ENCODE measurements at places on chromosomes 12 and 14.
A peak's percentile ranks its signal among the peaks of the same experiment; 100 is the strongest.

DNA sequence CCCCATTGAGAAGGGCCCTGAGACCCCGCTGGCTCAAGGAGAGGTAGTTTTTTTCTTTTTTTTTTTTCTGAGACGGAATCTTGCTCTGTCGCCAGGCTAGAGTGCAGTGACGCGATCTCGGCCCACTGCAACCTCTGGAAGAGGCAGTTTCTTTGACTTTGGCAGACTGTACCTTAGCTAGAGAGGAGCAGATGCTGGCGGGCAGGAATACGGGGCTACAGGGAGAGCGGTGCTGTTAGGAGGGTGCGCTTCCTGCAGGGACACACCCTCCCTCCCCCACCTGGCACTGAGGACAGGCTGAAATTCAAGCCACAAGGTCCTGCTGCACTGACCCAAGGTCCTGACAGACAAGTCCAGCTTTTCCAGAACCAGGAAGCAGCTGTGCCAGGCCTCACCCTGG lies 32.2 kb upstream of the NUDT14 start:
- no peaks in the 10 kb centered on the region for H3K27me3 ChIP-seq
- DNase-seq = no peak
- H3K36me3 ChIP-seq = peaks cover 22% of the 10 kb centered on the region
- H3K4me3 ChIP-seq = no peak overlapping the region
- H3K4me1 ChIP-seq = no peaks in the 10 kb centered on the region
- H3K27ac ChIP-seq = no peak overlapping the region

GRCh38 chr12:97299847-97300246 lies 162.8 kb upstream of the RMST start:
- no peak overlapping the region for H3K4me3 ChIP-seq
- H3K27ac ChIP-seq = no peak overlapping the region
- no peaks in the 10 kb centered on the region for H3K4me1 ChIP-seq
- no peaks in the 10 kb centered on the region for H3K36me3 ChIP-seq

DNA sequence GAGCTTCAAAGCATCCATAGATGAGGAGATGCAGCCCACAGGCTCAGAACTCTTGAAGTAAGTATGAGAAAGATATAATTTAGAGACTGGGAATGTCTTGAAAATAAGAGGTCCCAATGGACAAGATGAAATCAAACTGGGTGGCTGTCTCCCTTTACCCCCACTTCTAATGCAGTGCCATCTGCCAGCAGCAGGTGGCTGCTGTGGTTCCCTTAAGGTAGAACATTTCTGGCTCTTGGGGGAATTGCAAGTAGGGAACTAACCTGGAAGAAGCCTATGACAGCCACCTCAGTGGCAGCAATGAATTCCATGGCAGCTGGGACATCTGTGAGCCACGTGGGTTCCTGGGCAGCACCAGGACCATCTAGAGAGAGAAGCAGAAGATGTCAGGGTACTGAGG lies 648 bp downstream of the ERP27 start:
- H3K36me3 ChIP-seq = no peaks in the 10 kb centered on the region
- DNase-seq = no peak
- H3K4me1 ChIP-seq = peaks cover 40% of the 10 kb centered on the region
- H3K4me3 ChIP-seq = no peak overlapping the region
- peak overlapping the region; percentile 95 for H3K27ac ChIP-seq
- no peaks in the 10 kb centered on the region for H3K27me3 ChIP-seq

GRCh38 chr14:68665131-68665530 lies 127.7 kb downstream of the ZFP36L1 start:
- no peaks in the 10 kb centered on the region for H3K27me3 ChIP-seq
- H3K4me1 ChIP-seq = peaks cover 30% of the 10 kb centered on the region
- no peaks in the 10 kb centered on the region for H3K36me3 ChIP-seq
- no peak overlapping the region for H3K27ac ChIP-seq
- no peak for DNase-seq

- H3K27me3 ChIP-seq = no peaks in the 10 kb centered on the region
- no peak overlapping the region for H3K4me3 ChIP-seq
- no peaks in the 10 kb centered on the region for H3K36me3 ChIP-seq
- no peaks in the 10 kb centered on the region for H3K4me1 ChIP-seq
These were observed 49.2 kb downstream of the FBXL14 start for GRCh38 chr12:1544996-1545700.

DNA sequence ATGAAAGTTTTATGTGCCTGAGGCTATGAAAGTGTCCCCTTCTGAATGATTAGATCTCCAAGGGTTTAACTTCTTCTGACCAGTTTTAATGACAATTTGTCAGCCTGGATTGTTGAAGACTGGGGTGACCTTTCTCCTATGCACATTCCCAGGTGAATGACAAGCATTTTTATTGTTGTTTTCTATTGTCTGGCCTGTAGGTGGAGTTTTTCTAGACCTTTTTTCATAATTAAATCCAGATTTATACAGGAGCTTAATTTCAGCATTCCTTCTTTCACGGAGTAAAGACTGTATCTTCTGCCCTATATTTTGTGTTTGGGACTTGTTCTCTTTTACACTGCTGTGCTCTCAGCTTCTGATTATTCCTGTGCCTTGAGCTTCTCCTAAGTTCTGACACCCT lies 125.0 kb upstream of the FAR2 start:
- no peaks in the 10 kb centered on the region for H3K36me3 ChIP-seq
- H3K27ac ChIP-seq = no peak overlapping the region
- no peaks in the 10 kb centered on the region for H3K4me1 ChIP-seq
- H3K27me3 ChIP-seq = no peaks in the 10 kb centered on the region

Measured in pancreas (tissue), 10 donors.